ENCODE measurements at places on chromosomes 2 and 18.

DNA sequence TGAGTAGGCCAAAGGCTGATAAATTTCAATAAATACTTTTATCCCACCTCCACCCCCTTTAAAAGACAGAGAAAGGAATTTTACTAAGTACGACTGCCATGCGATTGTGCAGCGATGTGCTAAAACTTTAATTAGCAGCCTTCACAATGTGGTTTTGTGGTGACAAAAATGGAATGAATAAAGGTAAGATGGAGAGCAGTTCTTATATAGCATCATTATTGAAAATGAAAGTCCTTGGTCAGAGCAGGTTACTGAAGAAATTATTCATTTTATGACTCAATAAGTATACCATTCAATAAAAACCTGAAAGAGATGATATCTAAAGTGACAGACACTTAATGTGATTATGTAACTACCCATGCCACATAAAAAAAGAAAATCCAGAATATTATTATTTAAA, 33.2 kb upstream of the MTIF2 start:
- no peak for DNase-seq

DNA sequence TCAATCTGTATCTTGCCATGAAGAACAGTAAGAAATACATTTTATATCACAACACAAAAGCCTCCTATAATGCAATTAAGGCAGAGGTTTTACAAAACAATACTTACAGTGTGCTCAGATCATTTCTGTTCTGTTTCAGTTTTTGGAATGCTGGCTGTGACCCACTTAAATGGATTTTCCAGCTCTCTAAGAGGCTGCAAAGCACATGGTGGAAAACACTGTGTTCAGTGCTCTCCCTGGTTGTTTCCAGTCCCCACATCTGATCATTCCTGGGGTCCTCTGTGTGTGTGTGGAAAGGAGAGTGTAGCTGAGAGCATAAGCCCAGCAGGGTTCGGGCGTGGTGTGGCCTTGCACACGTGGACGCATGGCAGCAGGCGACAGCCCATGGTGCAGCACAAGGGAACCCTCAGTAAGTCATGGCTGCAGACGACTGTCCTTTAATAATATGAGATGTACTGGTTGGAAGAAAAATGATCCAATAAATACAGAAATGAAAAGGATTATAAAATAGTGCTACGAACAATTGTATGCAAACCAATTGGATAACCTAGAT, 95.6 kb downstream of the FAM210A start:
- DNase-seq, result no peak

DNA sequence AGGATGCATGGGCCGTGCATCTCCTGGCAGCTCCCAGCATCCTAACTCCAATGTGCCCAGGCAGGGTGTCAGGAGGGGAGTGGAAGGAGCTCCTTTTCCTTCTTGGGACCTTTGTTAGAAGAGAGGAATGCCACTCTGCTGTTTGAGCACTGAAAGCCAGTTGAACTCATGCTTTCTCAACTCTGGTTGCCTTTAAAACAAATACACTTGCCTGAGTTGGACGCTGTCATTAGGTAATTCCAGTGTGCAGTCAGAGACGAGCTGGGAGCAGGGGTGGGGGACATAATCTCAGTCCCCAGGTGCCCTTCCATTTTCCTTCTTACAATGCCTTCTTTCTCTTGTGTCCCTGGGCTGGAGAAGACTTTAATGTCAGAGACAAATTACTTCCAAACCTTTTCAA, 44.4 kb upstream of the IL1R2 start:
- no peak for DNase-seq

GRCh38 chr2:85411405-85411748, 1.2 kb upstream of the CAPG start:
- DNase-seq, result no peak

GRCh38 chr2:120702801-120703200, 32.9 kb upstream of the GLI2 start:
- DNase-seq, result no peak

- no peak for DNase-seq
Measured at GRCh38 chr2:213861638-213862037, 549.2 kb upstream of the VWC2L start.

DNA sequence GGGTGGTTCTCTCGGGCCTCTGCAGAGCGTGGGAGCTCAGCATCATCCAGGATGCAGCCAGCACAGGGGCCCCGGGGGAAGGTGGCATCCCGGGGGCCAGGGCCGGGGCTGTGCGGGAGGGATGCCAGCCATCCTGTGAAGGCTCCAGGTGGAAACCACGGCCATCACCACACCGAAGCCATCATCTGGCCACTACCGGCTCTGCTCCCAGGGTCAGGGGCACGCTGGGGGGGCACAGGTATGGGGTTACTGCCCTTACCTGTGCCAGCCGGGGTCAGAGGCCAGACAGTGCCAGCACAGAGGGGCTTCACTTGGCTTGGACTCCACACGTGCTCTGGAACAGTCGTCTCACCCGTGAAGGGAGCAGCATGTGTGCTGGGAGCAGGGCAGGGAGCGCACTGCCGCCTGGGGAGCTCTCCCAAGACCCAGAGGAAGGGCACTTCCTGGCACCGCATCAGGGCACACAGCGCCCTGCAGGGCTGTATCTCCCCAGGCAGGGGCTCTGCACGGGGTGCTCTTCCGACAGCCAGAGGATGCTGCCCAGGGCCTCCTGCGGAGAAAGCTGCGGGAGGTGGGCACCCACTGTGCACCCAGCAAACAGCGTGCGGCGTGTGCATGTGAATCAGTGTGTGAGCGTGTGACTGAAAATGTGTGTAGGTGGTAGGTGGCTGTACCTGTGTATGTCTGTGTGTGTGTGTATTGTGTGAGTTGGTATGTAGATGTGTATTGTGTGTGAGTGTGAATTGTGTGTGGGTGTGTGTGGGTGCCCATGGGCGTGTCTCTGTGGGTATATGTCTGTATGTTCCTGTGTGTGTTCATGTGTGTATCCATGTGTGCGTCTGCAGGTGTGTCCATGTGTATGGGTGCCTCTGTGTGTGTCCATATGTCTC, 75.0 kb downstream of the PTGR3 start:
- no peak for DNase-seq

- DNase-seq, result no peak
Measured at GRCh38 chr2:76711490-76711889, 810.7 kb downstream of the LRRTM4 start.

GRCh38 chr2:199382091-199382490, 75.6 kb downstream of the SATB2 start:
- DNase-seq, result no peak

DNA sequence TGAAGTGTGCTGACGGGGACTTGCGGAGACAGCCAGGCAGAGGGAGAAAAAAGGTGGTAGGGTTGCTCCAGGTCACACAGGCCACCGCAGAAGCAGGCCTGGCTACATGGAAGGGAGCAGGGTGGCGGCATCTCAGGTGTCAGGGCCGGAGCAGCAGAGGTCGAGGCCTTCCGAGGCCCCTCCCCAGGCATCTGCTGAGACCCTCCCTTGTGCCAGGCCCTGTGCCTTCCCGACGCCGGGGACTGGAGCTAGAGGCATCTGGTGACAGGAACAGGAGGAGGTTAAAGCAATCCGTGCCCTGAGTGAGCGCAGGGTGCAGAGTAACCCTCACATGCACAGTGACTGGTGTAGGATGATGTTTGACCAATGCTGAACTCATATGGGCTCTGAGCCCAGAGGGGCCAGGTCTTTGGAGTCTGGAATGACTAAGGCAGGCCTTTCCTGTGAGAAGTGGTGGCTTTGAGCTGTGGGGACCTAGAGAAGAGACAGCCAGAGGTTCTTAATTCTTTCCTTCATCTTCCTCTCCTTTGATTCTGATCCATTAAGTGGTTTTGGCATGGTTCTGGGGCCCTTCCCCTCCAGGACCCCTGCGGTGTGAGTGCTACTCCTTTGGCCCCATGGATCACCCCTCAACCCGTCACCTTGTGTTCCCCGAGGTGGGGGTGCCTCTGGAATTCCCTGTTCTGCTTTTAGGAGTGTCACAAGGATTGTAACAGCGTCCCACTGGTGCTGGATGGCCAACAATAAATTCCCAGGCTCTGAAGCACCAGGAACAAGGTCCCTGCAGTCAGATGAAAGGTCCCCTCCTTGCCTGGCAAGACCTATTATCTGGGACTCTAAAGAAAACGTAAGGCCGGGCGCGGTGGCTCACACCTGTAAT, 72.1 kb downstream of the KLHL29 start:
- no peak for DNase-seq

- DNase-seq, result no peak
Measured at GRCh38 chr2:84823788-84824187, 57.1 kb downstream of the TRABD2A start.

DNA sequence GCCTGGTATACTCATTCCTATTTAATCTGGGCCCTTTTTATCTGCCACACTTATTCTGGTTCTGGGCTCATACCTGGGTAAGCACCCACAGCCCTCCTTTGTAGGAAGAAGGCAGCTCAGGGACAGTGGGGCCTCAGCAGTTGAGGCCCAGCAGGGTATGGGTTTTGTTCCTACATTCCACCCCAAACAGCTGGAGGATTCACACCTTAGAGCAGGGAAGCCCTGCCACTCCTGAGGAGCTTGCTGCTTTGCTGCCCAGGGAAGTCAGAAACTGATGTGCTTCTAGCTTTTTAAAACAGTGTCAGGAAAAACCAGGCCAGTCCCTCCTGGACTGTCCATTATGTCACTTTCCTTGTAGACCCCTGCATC, 1.2 kb upstream of the LBX2 start:
- no peak for DNase-seq

- DNase-seq, result no peak
Measured at GRCh38 chr2:191622374-191623320, 55.3 kb upstream of the NABP1 start.
